ENCODE measurements at places on chromosomes 13 and 19. TPM values are rescaled to one million over a fixed set of nuclear protein-coding genes. Genes with fewer than 3 reads are reported as not detected.

- DNase-seq: no peak
Measured at GRCh38 chr13:21799671-21800070, 128.8 kb downstream of the FGF9 start.

GRCh38 chr19:18636183-18636968 lies 452 bp upstream of the KLHL26 start:
- DNase-seq: peak; percentile 85

- no peak for DNase-seq
Measured at GRCh38 chr13:48682436-48682835, 28.7 kb downstream of the CYSLTR2 start.

- peak; percentile 65 for DNase-seq
Measured at GRCh38 chr19:40305403-40305802, 20.3 kb upstream of the AKT2 start.

GRCh38 chr13:50438351-50438750 lies 405.1 kb downstream of the DLEU7 start:
- no peak for DNase-seq

DNA sequence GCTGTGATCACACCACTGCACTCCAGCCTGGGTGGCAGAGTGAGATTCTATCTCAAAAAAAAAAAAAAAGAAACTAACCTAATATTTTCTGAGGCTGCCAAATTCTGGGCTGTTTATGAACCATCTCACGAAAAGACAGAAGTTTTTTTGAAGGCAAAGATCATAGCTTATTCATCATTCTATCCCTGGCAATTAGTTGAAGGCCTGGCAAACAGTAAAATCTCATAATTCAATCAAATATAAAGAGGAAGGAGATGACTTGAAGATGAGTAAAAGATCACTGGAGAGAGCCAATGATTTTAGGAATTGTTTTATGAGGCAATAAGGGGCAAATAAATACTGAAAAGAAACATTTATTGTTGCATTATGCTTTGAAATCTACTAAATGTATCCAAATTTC lies 216.5 kb downstream of the DCLK1 start:
- DNase-seq: no peak

GRCh38 chr13:79398127-79398526 lies 7.9 kb downstream of the RBM26 start:
- DNase-seq: no peak

DNA sequence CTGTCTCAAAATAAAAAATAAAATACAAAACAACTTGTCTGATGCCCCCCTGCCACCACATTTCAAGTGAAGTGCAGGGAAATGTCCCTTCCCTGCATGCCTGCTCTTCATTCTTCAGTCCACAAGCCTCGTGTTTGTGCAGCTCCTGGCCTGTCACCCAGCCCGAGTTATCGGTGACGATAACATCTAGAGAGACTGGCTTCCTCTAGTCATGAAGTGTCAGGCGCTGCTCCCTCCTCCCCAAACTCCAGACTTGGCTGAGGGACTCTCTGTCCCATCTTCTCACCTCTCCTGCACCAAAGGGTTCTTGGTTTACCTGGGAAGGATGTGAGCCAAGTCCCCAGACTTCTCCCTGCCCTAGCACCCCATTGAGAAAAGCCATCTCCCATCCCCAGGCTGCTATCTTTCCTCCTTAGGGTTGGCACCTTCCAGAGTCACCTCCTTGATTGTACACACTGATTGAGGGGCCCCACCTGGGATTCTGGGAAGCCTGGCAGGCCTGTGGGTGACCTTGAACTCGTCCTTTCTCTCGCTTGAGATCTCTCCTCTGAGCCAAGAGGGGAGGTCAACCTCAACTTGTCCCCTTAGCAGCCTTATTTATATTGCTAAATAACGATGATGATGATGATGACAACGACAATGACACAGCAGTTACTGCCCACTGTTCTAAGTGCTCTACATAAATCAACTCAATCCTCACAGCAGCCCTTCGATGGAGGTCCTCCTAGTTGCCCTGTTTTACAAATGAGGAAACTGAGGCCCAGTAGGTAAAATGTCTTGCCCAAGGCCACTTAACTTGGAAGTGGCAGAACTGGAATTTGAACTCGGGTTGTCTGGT lies 13.1 kb upstream of the PLAUR start:
- DNase-seq: no peak

DNA sequence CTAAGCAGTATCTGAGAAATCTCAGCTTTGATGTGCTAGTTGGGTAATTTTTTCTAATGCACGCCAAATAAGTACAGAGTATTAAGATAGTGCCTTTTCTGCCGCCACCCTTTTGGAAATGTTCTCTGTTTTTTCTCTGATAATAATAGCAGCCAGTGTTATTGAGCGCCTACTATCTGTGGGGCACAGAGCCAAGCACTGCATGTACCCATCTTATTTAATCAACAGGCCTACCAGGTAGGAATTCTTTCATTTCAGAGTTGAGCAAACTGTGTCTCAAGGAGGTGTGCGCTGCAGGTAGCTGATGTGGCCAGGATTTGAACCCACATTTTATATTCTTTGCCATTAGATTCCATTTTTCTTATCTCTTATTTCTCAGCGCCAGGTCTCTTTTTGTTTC lies 1.4 kb downstream of the EPN1 start:
- DNase-seq: no peak

- no peak for DNase-seq
Measured at GRCh38 chr19:23790641-23791488, 32.2 kb upstream of the ZNF681 start.

DNA sequence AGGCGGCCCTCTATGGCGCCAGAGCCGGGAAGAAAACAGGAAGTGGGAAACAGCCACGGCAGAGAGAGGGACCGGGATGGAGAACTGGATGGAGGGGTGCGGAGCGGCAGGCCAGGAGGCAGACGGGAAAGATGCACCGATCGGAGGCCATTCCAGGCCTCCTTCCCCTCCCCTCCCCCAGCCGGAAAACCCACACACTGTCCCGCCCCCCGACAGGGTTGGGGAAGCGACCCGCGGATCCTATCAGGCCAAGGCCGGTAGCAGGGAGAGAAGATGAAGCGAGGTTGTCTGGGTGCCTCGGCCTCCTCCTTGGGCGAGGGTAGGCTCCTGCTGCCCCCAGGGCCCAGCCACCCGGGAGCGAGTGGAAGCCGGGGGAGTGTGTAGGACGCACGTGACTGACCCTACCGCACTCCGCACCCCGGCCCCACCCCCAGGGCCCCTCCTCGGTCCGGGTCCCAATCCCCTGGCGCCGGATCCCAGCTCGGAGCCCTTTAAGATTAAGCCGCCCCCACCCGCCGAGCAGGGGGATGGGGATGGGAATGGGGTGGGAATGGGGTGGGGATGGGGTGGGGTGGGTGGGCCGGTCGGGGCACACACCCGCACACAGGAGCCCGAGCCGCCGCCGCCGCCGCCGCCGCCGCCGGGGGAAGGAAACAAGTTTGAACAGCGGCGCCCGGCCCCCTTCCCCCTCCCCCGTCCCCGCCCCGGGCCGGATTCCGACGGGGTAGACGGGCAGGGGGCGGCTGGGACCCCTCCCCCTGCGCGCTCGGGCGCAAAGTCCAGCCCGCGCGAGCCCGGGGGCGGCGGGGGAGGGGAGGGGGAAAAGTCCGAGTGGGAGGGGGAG lies 1.5 kb downstream of the ERF start:
- no peak for DNase-seq

- DNase-seq: no peak
Measured at GRCh38 chr13:51916962-51917361, 55.2 kb downstream of the CCDC70 start.

GRCh38 chr19:7970716-7971448 lies 27.4 kb upstream of the TIMM44 start:
- no peak for DNase-seq

- no peak for DNase-seq
Measured at GRCh38 chr13:113544071-113544891, 40.3 kb upstream of the TFDP1 start.

- no peak for DNase-seq
Measured at GRCh38 chr13:73248711-73249580, 190.1 kb downstream of the KLF5 start.

DNA sequence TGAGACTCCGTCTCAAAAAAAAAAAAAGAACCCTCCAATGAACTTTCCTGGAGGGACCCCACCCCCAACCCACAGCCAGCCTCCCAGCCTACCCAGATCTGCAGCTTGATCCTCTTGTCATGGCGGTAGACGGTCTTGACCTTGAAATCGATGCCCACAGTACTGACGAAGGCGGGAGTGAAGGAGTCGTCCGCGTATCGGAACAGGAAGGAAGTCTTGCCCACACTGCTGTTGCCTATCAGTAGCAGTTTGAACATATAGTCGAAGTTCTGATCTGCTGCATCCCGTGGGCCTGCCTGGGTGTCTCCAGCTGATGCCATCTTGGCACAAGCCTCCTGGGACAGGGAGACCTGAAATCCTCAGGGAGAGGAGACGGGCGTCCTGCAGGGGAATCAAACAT lies 2.4 kb downstream of the RAB3D start:
- no peak for DNase-seq

- DNase-seq: no peak
Measured at GRCh38 chr19:4399812-4400134, 574 bp downstream of the SH3GL1 start.

GRCh38 chr13:111533900-111534683 lies 213.7 kb downstream of the TEX29 start:
- no peak for DNase-seq

- no peak for DNase-seq
Measured at GRCh38 chr19:28737021-28737895, 475.7 kb downstream of the UQCRFS1 start.

DNA sequence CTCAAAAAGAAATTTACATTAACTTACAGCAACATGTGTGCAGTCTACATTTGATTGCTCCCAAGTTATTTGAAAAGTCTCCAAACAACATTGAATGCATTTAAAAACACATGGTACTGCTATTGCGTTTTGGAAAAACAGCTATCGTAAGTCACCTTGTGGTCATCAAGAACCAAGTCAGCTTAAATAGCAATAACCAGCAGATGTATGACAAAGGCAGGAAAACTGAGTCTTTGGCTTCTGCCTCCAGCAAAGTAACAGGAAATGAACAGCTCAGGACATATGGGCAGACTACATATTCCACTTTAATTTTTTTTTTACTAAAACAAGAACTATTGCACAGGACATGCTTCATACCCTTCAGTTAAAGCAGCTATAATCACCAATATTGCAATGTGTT lies 580.6 kb upstream of the SPRY2 start:
- no peak for DNase-seq

DNA sequence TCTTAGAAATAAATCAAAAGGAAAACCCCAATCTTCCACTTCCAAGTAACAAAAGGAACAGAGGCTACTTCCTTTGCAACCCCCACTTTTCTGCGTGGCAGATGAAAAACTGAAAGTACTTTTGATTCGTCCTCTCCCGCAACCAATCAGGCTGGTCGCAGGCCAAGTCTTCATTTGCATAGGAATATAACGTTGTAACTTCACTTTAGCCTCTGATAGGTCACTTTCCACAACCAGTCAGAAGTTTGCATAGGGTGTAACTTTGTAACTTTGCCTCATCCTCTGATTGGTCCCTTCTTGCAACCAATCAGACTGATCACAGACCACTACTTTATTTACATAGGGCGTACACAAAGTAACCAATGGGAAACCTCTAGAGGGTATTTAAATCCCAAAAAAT lies 37.2 kb downstream of the TGDS start:
- DNase-seq: no peak

GRCh38 chr19:58354478-58355030 lies 1.3 kb upstream of the A1BG start:
- no peak for DNase-seq

GRCh38 chr19:55661826-55662225 lies 7.0 kb downstream of the U2AF2 start:
- no peak for DNase-seq

IGFL1 gene
- not detected for polyA plus RNA-seq

SIGLEC10 gene
- 0.82 TPM for polyA plus RNA-seq

VAV1 gene
- polyA plus RNA-seq: 1.7 TPM

NKPD1 gene
- polyA plus RNA-seq: 0.11 TPM

ZNF43 gene
- polyA plus RNA-seq: 43.1 TPM

APC2 gene
- 1.0 TPM for polyA plus RNA-seq

IZUMO2 gene
- polyA plus RNA-seq: not detected
